ENCODE measurements at places on chromosomes 6 and 20.

DNA sequence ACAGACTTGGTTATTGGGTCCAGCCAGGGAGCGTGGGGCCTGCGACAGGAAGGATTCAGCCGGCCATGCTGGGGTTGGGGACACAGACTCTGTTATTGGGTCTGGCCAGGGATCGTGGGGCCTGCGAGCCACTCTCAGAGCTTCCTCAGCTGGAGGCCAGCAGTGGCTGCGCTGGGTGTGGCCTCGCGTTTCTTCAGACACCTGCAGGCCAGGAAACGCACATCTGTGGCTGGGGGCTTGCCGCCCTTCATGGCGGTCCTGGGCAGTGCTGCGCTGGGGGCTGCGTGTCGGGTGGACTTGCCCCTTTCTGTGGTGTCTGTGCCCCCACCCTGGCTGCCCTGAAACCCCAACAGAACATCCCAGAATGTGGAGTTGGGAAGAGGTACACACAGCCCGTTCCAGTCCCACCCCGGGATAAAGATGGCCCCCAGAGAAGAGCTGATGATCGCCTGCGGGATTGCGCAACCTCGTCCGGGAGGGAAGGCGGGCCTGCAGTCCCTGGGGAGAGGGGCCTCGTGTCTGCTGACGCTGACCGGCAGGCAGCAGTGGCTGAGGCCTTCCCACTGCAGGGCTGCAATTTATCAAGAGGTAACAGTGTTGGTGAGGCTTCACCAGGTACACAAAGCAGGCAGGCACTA is 16.9 kb upstream of the MTG2 start:
- no peak for DNase-seq

DNA sequence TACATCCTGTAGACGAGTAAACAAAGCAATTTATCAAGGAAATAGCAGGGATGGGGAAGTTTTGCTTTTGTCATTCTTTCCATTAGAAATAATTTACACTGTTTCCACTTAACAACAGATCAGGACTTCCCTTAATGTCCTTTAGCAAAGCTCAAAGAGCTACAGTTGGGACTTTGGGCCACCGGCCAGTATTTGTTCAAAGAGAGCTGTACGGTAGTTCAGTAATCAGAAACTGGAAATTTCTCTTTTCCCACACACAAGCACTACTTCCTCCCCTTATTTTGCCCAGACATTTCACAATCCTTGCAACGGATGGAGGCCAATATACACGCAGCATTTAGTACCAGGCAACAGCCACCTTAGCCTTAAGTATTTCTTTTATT is 12.1 kb upstream of the HINT3 start:
- no peak for DNase-seq

GRCh38 chr6:36285187-36285671 is 15.4 kb downstream of the PNPLA1 start:
- DNase-seq = no peak

GRCh38 chr20:43724383-43724782 is 2.4 kb downstream of the GTSF1L start:
- no peak for DNase-seq

GRCh38 chr6:156695742-156696141 is 81.4 kb upstream of the ARID1B start:
- no peak for DNase-seq

Data from activated CD4-positive, alpha-beta T cell treated with anti-CD3 and anti-CD28 coated beads, Interleukin-2, amount 10 ng/mL, durations not matched to agents 24 days and 14 days (primary cell).